ENCODE measurements at places on chromosomes 11 and 22.

GRCh38 chr11:94424011-94424410 lies 22.8 kb upstream of the GPR83 start:
- no peak for DNase-seq

- DNase-seq: no peak
Observed at GRCh38 chr11:36278531-36279282, 10.5 kb downstream of the COMMD9 start.

GRCh38 chr11:76025068-76025467 lies 181.2 kb downstream of the WNT11 start:
- no peak for DNase-seq

GRCh38 chr22:48842583-48842945 lies 985.1 kb downstream of the BRD1 start:
- no peak for DNase-seq

GRCh38 chr22:44461614-44462013 lies 36.4 kb downstream of the RTL6 start:
- DNase-seq: no peak

All from NCI-H1417 treated with DMSO at 0.1 percent for 48 hours (cell line).